Putamen (tissue), 1 donor: ENCODE measurements at places on chromosomes 5 and 9.

DNA sequence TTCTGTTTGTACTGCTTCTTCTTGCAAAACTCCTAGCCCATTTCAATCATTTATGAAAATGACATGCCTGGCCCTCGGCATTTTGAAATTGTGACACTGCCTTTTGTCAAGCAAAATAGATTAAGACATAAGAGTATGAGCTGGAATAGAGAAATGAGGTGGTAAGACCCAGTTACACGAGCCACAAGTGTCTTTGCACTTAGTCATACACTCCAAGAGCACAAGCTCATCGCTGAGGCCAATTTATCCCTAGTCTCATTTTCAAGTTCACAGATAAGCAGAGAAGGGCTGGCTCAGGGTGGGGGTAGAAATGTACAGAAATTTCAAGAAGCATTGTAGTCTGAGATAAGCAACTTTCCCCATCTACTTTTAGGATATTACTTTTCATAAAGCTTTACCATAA is 40.6 kb upstream of the MAP1B start:
- no peak for DNase-seq

- DNase-seq = no peak
Observed at GRCh38 chr9:110468950-110469349, 110.6 kb downstream of the SVEP1 start.

GRCh38 chr9:83382421-83382820 is 155.8 kb downstream of the FRMD3 start:
- DNase-seq = no peak

GRCh38 chr5:4086081-4086480 is 490.4 kb downstream of the IRX1 start:
- no peak for DNase-seq

GRCh38 chr5:136666970-136667620 is 301.8 kb upstream of the TRPC7 start:
- DNase-seq = no peak

GRCh38 chr5:151238303-151238741 is 14.4 kb upstream of the CCDC69 start:
- DNase-seq = no peak

GRCh38 chr5:87109746-87110145 is 157.9 kb upstream of the RASA1 start:
- DNase-seq = no peak

GRCh38 chr5:42915306-42915866 is 103.7 kb upstream of the SELENOP start:
- no peak for DNase-seq

DNA sequence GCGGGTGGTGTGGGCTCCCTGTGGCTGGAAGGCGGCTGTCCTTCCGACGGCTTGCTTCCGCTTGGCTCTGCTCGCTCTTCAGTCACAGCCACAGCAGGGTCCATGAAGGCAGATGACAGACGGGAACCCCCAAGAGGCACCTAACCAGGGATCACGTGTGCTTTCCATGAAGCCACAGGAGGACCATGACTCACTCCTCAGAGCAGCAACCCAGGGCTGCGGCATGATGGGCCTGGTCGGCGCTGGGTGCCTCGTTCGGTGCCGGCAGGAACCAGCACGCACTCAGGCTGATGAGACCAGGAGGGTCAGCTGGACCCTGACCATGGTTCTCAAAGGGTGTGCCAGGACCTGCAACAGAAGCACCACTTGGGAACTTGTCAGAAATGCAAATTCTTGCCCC is 32.8 kb upstream of the MED10 start:
- no peak for DNase-seq

DNA sequence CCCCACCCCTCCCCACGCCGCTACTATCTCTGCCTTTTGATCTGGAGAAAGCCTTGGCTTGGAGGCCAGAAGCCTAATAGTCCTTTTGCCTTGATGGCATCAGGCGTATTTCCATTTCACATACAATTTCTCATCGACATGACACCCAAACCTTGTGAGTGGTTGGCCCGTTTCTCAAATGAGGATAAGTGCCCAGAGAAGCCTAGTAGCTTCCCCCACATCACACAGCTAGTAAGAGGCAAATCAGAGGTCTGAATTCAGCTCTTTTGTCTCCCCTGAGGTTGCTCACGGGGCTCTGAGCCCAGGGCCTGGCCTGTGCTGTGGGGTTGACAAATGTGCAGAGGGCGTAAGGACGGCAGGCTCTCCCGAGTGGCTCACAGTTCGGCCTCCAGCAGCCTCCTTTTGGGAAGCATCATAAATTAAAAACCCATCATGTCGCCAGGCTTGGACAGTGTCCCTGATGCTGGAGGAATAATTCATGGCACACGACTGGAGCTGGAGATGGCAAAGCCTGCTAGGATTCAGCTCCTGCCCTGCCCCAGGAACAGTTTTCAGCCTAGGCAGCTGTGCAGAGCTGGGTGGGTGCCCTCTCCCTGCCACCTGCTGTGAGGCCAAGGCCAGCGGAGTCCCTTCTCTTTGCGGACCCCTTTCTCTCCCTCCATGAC is 263.8 kb downstream of the NSG2 start:
- no peak for DNase-seq

- DNase-seq = no peak
Observed at GRCh38 chr5:116482394-116482793, 92.2 kb downstream of the SEMA6A start.

DNA sequence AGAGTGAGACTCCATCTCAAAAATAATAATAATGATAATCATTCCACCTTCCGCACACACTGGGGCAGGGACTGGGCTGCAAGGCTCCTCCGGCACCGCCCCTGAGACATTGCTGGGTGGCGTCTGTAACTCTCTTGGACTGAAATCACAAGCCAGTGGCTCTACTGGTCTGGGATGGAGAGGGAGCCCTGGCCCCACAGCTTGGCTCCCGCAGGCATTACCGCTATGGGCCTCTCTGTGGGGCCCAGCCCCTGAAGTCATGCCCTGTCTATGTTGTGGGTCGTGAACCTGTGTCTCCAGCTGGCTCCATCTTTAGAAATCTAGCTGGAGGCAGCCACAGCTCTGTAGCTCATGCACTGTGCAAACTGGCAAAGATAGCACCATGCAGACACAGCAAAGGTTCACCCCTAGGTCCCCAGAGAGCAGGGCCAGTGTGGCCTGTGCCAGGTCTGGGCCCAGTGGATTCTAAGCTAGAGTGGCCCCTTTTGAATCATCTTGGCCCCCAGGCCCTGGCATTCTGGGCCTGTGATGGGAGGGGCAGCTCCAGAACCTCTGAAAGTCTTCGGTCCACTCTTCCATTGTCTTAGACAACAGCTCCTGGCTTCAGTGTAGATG is 36.1 kb upstream of the COL5A1 start:
- no peak for DNase-seq

DNA sequence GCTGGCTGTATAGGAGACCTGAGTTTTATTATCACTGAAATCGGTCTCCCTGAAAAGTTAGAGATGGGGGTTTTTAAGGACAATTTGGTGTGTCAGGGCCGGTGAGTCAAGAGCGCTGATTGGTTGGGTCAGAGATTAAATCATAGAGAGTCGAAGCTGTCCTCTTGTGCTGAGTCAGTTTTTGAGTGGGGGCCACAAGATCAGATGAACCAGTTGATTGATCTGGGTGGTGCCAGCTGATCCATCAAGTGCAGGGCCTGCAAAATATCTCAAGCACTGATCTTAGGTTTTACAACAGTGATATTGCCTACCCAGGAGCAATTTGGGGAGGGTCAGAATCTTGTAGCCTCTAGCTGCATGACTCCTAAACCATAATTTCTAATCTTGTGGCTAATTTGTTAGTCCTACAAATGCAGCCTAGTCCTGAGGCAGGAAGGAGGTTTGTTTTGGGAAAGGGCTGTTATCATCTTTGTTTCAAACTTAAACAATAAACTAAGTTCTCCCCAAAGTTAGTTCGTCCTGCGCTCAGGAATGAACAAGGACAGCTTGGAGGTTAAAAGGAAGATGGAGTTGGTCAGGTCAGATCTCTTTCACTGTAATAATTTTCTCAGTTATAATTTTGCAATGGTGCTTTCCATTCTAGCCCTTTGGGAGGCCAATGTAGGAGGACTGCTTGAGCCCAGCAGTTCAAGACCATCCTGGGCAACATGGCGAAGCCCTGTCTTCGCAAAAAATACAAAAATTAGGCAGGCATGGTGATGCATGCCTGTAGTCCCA is 31.6 kb upstream of the RFK start:
- no peak for DNase-seq

GRCh38 chr5:173845321-173845720 is 42.8 kb upstream of the CPEB4 start:
- no peak for DNase-seq
